ENCODE measurements at places on chromosomes 12 and 14.

- DNase-seq = no peak
Observed at GRCh38 chr12:71312768-71313403, 126.7 kb upstream of the LGR5 start.

GRCh38 chr12:100395811-100396210, 38.9 kb downstream of the SLC17A8 start:
- no peak for DNase-seq

DNA sequence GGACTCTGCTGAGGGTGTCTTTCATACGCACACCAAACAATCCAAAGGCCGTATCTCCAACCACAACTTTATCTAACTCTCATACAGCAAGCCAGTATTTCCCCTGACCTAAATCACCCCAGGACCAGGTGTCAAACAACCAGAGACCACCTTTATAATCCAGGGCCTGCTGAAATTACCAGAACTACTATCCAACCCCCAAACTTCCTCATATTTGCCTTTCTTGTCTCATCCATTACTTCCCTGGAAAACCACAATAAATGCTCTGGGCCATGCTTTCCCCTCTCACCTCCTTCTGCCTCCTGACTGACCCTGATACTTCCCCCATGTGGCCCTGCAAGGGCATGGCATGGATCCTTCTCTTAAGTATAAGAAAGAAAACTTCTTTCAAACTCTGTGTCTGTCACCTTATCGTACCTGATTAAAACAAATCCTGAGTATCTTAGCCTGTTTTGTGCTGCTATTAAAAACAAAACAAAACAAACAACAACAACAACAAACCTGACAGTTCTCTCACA, 44.7 kb upstream of the CRACR2A start:
- DNase-seq = no peak

- DNase-seq = no peak
Observed at GRCh38 chr14:74555476-74556050, 56.5 kb downstream of the LTBP2 start.

DNA sequence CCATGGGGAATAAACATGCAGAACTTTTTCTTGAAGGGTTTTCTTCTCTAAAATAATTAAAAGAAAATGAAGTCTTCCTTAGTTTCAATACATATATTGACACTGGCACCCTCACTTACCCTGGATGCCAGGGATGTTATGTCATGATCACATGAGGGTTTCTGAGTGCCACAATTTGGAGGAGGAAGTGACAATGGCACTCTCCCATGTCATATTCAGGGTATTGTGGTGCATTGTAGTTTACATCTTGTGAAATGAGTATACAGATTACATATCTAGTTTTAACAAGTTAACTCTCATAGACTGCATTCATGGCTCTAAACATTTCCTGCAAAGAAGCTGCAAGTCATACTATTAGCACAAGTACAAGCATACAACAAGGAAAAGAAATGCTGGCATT, 37.7 kb downstream of the CCDC177 start:
- DNase-seq = no peak

- no peak for DNase-seq
Observed at GRCh38 chr14:61147381-61147821, 133.7 kb downstream of the TMEM30B start.

GRCh38 chr12:58895053-58895452, 25.3 kb downstream of the LRIG3 start:
- no peak for DNase-seq

- DNase-seq = no peak
Observed at GRCh38 chr14:38038986-38039385, 168.7 kb upstream of the SSTR1 start.

DNA sequence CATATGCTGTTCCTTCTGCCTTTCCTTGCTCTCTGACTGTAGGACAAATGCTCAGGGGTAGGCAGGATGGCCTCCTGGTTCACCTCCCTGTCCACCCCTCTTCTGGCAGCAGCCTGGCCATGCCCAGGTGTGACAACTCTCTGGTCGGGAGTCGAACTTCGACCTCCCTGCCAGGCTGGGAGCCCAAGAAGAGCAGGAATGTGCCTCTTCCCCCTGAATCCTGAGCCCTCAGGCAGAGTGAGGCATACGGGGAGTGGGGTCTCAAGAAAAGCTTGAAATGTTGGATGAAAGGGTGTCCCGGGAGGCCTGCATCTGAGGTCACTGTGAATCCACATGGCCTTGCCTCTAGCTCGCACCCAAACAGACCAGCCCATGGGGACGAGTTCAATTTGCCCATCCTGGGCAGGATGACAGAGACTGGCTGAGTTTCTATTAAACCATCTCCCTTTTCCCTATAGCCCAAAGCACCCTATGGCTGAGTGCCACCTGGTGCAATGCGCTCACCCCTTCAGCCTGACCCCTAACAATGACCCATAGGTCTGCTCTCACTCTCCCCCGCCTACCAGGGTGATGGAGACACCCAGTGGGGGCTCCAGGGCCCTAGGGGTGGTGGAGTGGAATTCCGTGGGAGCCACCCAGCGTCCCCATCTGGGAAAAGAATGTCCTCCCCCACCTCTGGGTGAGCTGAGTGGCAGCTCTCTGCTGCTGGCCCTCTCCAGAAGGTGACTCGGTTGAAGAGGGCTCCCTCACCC, 52.9 kb upstream of the DIO3 start:
- no peak for DNase-seq

- DNase-seq = no peak
Observed at GRCh38 chr14:30362369-30363218, 196.4 kb upstream of the G2E3 start.

- peak; percentile 8 for DNase-seq
Observed at GRCh38 chr14:22338917-22339715, 249.9 kb downstream of the DAD1 start.

DNA sequence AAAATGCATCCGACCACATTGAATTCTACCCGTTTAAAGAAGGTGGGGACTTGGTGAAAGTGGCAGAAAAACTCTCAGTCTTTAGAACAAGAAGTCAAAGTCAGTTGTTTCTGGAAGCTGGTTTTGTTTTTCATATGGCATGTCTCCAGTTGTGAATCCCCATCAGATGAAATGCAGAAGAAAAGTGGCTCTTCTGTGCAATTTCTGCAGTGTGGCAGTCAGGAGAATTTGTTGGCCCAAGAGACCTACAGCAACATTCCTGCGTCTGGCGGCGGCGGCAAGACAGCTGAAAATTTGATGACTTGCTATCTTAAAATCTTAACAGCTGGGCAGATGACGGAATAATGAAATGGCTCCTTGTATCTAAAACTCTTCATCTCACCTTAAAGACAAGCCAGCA, 201.5 kb downstream of the FOXN3 start:
- peak; percentile 60 for DNase-seq

- DNase-seq = no peak
Observed at GRCh38 chr14:60287452-60287851, 38.4 kb downstream of the PPM1A start.

- DNase-seq = no peak
Observed at GRCh38 chr12:18320976-18321375, 59.7 kb downstream of the PIK3C2G start.

DNA sequence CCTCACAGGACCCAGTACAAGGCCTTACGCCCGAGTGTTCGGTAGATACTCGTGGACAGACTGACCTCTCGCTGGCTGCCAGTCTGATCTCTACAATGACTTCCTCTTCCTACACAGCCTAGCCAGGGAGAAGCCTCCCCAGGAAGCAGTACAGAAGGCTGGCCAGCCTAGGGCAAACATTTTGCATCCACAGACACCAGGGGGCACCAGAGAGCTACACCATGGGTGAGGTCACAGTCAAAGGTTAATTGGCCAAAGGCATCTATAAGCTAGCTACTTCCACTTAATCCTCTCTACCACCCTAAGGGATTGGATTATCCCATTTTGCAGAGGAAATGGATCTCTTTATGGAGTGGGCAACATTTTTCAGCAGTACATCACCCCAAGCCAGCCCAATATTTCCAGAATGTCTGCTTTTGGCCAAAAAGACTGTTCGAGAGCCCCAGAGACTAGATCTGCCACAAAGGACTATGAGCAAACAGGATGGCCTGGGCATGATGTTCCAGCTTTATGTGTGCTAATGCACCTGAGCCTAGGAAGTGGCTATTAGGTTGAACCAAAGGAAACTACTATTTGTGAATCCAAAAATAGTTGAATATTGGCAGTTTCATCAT, 14.6 kb upstream of the PNMA1 start:
- DNase-seq = peak; percentile 69

DNA sequence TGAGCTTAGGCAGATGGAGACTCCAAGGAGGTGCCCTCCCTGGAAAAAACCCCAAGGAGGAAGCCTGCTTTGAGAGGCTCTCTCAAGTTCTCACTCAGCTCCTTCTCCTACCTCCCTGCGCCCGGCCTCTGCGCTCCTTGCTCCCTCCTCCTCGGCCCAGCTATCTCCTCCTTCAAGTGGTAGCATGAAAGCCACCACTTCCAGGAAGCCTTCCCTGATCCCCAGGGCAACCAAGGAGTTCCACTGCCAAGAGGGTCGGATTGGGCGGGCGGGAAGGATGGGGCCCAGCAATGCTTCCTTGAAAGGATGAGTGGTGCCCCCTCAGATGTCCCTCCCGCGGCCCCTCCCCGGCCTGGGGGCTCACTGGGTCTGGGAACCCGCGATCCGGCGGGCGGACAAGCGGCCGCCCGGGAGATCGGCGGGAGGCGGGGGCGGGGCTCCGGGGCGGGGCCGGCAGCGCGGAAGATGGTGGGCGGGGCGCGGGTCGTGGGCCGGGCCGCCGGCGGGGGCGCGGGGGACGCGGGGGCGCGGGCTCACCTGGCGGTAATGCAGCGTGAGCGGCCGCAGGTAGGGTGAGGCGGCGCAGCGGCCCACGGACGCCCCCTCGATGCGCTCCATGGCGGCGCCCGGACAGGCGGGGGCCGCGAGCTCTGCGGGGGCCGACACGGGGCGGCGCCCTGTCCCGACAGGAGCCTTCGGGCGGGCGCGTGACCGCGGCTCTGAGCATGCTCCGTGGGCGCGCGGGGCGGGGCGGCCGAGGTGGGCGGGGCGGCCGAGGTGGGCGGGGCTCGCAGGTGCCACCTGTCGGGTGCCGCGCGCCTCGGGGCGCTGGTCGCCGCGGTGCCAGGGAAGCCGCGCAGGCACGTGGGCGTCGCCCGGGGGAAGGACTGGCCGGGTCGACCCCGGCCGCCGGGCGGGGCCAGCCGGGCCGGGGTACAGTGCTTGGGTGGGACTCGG, at the start of gene NUDT14:
NUDT14 (minus strand) TSS at position 721 of the 957 bp plus-strand sequence; CDS start at position 618, 103 bp downstream.
- DNase-seq = peak; percentile 16

- DNase-seq = peak; percentile 25
Observed at GRCh38 chr12:113461666-113462065, 10.0 kb downstream of the LHX5 start.

DNA sequence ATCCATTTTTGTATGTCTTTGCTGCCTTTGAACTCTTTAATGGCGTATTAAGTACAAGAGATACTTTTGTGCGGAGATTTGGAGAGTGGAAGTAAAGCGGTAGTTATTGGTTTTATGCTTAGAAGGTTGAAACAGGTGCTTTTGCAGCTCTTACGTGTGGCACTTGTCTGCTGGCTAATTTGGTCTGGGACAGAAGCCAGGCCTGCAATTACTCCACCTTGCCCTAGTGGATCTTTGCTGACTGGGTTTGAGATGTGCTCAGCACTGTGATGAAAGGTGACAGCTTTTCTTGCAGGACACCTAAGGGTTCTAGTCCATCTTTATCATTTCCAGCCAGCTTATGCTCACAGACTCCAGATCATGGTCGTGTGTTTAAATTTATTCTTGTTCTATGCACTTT, 252.5 kb downstream of the RPL10L start:
- DNase-seq = no peak

DNA sequence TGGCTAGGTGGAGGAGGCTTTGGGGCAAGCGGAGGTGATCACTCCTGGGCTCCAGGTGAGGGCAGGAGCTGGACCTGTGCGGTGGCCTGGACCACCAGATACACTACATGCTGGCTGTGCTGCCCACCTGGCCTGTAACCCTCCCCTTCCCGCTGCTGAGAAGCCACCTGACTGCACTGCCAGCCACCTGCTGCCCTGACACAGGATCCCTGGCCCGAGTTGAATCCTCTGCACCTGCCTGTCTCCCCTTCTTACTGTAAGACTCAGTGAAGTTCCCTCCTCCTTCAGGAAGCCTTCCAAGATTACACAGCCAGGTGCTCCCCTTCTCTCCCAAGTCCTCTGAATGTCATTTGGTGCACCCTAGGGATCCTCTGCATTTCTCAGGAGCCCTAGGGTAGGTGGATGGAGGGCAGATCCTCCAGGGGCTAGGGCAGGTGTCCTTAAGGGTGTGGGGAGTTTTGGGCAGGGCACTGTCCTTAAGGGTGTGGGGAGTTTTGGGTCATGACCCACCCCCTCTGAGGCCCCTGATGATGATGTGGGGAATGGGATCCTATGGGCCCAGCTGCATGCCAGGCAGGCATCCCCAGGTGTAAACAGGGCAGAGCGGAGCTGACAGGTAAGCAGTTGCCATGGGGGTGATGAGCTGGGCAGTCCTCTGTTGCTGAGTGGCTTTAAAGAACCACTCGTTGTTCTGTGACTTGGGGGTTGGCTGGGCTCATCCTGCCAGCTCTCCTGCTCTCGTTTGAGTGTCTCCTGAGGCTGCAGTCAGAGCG, 6.7 kb upstream of the MTA1 start:
- DNase-seq = no peak

DNA sequence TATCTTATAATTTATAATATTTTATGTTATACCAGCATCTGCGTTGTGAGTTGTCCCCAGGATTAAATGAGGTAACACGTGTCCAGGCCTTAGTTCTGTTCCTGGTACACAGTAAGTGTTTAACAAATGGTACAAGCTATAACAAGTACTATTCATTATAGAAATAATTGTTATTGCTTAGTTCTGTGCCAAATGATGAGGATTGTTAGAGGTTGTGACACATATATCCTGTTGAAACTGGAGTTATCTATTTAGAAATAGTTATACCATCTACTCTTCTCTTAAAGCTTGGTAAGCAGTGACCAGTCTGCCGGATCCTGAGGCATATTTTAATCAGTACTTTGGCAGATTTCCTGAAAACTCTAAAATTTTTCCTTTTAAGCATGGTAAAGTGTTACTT, 1066.5 kb downstream of the TMTC2 start:
- no peak for DNase-seq

- no peak for DNase-seq
Observed at GRCh38 chr12:4039931-4040330, 166.7 kb upstream of the PARP11 start.

GRCh38 chr14:74616507-74616906, 4.5 kb upstream of the LTBP2 start:
- DNase-seq = peak; percentile 76

GRCh38 chr12:129657179-129657578, 246.6 kb downstream of the TMEM132D start:
- no peak for DNase-seq

GRCh38 chr14:52352061-52352491, 38.0 kb downstream of the PTGER2 start:
- no peak for DNase-seq

- DNase-seq = peak; percentile 49
Observed at GRCh38 chr12:94305130-94305957, 154.3 kb downstream of the CEP83 start.

GRCh38 chr12:104057771-104058197, 6.5 kb upstream of the HCFC2 start:
- no peak for DNase-seq

GRCh38 chr12:71223139-71223538, 65.3 kb upstream of the TSPAN8 start:
- DNase-seq = no peak

GRCh38 chr12:113082486-113083148, 26.1 kb downstream of the DTX1 start:
- DNase-seq = no peak

GRCh38 chr12:13071305-13072280, 27.4 kb downstream of the FAM234B start:
- DNase-seq = no peak

GRCh38 chr12:61138415-61138759, 1121.8 kb upstream of the USP15 start:
- no peak for DNase-seq

GRCh38 chr14:32259368-32260013, 56.4 kb upstream of the RNU6-8 start:
- peak; percentile 58 for DNase-seq
